ENCODE measurements at places on chromosomes 7 and 10.

DNA sequence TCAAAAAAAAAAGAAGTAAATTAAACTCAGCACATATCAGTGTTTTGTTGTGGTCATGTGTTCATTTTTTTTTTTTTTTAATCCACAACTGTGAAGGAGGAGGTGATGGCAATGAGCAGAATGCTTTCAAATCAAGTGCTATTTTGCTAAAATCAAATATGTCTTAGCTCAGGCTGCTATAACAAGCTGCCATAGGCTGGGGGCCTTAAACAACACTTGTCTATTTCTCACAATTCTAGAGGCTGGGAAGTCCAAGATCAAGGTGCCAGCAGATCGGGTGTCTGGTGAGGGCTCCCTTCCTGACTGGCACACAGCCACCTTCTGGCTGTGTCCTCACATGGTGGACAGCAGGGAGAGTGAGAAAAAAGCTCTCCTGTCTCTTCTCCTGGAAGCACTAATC, 203.9 kb downstream of the FAM107B start:
- no peak for DNase-seq

- DNase-seq, result peak; percentile 55
These were observed 3.4 kb downstream of the IGFBP3 start for GRCh38 chr7:45917658-45918057.

DNA sequence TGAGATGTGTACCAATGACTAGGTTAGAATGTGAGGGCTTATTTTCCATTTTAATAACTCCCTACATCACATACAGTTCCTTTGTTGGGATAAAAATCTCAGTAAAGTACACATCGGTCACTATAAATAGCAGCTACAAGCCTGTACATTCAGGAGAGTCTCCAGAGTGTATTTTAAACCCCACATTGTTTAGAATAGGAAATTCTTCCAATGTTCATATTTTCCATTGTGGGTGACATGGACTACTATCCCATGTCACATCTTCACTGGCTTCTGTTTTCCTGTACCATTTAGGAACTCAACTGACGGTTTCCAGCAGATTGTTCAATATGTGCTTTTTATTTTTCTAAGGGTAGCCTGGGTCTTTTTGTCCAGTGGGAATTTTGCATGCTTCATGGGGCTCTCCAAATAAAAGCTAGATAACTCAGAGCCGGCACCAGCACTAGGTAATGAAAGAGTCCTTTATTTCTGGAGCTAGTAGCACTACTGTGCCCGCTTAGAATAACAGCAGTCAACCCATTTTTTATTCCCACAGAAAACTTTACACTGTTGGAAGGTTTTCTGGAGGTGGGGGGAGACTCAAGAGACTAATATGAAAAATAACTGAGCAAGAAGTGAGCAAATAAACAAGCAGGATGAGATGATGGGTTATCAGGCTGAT, 100.5 kb downstream of the CALD1 start:
- no peak for DNase-seq

DNA sequence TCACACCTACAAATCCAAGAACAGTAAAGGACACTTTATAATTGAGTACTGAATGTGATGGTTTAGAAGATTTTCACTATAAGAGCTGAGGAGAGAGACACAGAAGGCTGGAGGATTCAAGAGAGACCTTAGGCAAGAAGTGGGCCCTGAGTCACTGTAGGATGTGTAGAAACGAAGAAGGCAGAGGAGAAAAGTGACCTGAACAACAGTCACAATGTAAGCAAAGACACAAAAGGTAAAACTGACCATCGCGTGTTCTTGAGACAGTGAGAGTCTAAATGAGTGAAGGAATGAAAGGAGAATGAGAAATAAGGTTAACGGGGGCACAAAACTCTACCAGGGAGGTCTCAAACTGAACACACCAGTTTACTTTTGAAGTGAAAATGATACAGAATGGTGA, 298.2 kb upstream of the LRGUK start:
- DNase-seq, result no peak

- no peak for DNase-seq
These were observed 26.7 kb upstream of the MKI67 start for GRCh38 chr10:128152741-128153580.

- no peak for DNase-seq
These were observed 70.6 kb downstream of the CCDC71L start for GRCh38 chr7:106590209-106590816.

DNA sequence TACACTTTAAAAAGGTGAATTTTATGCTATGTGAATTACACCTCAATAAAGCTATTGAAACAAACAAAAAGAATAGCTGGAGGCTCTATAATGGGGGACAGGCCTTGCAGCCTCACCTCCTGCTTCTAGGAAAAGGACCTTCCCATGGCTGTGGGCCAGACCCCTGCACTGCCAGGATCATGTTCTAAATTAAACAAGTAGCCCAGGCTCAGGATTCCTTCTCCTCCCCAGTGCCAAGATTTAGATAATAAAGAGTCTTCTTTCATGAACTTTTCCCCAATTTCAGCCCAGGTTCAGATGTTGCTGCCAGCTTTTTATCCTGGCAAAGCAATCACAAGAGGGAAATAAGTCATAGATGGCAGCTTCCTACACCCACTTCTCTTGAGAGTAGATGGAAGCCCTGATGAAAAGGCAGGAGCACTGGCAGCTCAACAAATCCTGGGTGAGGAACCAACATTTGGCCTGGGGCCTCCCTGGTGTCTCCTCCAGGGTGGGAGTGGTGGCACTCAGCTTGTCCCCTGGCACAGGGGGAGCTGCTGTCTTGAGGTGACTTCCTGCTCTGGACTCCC, 22.2 kb upstream of the CAMK2B start:
- no peak for DNase-seq

GRCh38 chr10:77494327-77494726, 143.3 kb downstream of the KCNMA1 start:
- no peak for DNase-seq

- peak; percentile 1 for DNase-seq
These were observed at the start of gene REEP3 for GRCh38 chr10:63520500-63521415. Gene REEP3, plus strand, starts transcription at chr10:63521401. Its CDS starts 145 bp downstream, at chr10:63521546.

GRCh38 chr7:50262446-50262845, 42.1 kb upstream of the IKZF1 start:
- no peak for DNase-seq

GRCh38 chr10:69742928-69743602, 58.6 kb upstream of the COL13A1 start:
- no peak for DNase-seq

DNA sequence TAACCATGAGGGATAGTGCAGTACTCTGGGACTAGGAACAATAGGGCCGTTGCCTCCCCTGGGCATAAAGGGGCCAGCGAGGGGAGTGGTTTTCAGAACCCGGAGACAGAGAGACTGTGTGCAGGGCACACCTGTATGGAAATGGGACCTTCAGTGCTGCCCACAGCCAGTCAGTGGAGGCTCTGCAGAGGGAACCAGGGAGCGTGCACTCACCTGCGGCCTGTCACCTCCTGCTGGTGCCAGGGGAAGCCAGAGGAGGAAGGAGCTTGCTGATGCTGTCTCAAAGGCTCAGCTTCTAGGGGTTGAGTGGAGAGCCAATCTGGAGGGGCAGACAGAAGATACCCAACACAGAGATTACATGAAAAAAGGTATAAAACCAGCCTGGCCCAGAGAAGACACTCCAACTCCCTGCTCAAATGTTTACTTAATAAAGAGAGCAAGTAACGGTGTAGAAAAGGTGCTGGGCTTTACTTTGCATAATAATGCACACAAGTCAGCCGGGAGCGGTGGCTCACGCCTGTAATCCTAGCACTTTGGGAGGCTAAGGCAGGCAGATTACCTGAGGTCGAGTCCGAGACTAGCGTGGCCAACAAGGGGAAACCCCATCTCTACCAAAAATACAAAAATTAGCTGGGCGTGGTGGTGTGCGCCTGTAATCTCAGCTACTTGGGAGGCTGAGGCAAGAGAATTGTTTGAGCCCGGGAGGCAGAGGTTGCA, 35.5 kb upstream of the WAPL start:
- DNase-seq, result no peak

- no peak for DNase-seq
These were observed 1127.3 kb upstream of the AUTS2 start for GRCh38 chr7:68470836-68471435.

GRCh38 chr10:90199093-90199492, 497.7 kb downstream of the KIF20B start:
- DNase-seq, result no peak

DNA sequence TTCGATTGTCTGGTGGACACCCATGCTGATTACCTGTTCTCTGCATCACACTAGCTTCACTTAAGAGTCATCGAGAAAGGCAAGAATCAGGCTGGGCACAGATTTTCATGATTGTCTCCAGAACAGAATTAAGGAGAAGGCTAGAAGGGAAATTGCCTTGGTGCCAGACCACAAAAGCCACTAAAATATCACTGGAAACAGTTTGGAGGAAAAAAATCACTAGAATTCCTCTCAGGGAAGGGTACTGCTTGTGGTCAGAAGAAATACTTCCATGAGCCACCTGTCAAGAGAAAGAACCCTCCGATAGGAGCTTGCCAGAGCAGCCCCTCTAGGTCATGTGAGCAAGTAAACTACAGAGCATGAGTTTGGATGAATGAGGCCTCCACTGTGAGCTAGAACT, 269.3 kb upstream of the TEX47 start:
- no peak for DNase-seq

DNA sequence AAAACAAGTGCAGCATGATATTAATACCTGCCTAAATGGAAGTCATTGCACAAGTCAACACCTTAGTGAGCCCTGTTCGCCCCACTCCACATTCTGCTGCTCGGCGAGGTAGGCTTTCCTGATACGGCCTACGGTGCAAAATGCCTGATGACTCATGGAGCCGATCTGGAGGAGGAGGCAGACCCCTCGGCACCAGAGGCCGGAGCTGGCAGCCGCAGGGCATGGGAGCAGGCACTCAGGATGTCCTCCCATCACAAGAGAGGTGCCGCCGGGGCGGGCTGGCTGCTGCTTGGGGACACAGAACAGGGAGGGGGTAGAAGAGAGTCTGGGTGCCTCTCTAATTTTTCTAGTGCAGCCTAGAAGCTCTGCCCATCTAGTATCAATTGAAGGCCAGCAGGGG, 418.5 kb upstream of the MGMT start:
- DNase-seq, result no peak

- no peak for DNase-seq
These were observed 162.9 kb downstream of the GLI3 start for GRCh38 chr7:42074076-42074475.

- no peak for DNase-seq
These were observed 35.2 kb downstream of the BTBD16 start for GRCh38 chr10:122306282-122306681.

GRCh38 chr7:149278396-149278795, 16.4 kb downstream of the ZNF783 start:
- DNase-seq, result no peak

GRCh38 chr10:6753644-6754043, 173.6 kb upstream of the PRKCQ start:
- DNase-seq, result no peak

- DNase-seq, result no peak
These were observed 298.5 kb downstream of the KLF6 start for GRCh38 chr10:3486346-3487065.

GRCh38 chr10:80646366-80646765, 108.7 kb downstream of the SH2D4B start:
- DNase-seq, result no peak

DNA sequence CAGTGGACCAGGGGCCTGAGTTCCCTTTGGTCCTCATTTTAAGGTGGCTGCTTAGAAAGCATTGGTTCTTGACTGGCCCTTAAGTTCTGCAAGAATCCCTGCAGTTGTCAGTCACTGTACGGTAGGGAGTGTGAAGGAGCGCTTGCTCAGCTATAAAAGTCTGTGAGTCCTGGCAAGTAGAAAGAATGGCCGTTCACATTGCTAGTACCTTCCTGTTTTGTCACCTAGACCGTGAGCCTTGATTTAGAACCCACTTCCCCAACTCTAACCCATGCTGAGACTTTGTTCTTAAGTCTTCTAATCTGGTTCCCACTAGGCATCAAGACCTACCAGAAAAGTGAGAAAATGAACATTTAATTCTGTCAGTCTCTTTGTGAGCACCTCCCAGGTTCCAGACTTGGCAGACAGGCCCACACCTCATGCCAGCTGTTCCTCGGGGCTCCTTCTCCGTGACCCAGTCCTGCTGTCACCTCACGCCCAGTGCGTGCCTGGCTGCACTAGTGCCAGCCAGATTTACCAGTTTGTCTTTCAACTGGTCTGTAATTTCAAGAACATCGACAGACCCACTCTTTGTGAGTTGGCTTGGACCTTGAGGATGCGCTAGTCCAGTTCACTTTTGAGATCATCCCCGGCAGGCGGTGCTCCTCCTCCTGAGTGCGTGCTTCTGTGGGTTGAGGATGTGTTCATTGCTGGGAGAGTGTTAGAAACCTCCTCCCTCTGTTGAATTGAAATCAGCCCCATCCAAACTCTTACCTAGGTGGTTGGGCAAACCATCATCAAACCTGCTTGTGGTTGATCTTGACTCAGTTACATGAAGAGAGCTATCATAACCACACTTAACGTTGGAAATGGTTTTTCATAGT, 78.5 kb downstream of the SHH start:
- DNase-seq, result no peak

GRCh38 chr10:32412499-32412853, 33.5 kb upstream of the CCDC7 start:
- DNase-seq, result no peak

- no peak for DNase-seq
These were observed 9.5 kb downstream of the CYREN start for GRCh38 chr7:135160858-135161653.

DNA sequence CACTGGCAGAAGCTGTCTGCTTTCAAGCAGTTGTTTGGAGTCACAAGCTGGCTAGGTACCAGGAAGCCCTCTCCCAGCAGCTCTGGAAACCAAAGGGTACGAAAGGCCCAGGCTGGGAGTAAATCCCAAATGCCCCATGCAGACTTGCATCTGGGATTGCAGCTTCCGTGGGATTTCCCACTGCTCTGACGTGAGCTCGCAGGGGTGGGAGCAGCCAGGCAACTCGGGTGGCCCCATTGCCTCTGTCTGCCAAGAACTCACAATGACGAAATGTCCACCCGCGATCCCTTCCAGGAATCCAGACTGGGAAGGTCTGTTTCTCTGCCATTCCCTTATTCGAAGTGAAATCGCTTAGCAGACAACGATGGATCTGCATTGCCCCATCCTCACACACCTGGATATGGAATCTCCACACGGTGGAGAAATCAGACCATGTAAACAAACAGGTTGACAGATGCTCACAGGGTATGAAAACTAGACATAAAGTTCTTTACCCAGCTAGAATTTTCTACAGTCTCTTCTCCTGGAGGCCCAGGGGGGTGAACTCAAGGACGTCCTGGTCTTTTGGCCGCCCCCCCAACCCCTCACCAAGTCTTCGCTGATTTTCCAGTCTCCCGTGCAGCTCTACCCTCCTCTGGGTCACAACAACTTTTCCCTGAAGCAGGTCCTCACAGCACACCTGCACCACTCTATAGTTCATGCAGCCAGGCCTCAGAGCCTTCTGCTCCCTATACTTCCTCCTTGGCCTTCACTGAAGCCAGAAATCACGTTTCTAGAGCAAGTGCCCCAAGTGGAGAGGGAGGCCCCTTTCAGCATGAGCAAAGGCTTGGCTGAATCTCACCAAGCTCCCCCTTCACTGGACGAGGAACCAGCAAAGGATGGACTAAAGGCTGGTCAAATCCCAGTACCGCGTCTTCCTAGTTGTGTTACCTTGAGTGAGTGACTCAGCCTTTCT, 20.0 kb downstream of the SH3PXD2A start:
- DNase-seq, result no peak

GRCh38 chr7:151868396-151869108, 8.4 kb downstream of the PRKAG2 start:
- no peak for DNase-seq
